ENCODE measurements at places on chromosomes 12 and 14.

DNA sequence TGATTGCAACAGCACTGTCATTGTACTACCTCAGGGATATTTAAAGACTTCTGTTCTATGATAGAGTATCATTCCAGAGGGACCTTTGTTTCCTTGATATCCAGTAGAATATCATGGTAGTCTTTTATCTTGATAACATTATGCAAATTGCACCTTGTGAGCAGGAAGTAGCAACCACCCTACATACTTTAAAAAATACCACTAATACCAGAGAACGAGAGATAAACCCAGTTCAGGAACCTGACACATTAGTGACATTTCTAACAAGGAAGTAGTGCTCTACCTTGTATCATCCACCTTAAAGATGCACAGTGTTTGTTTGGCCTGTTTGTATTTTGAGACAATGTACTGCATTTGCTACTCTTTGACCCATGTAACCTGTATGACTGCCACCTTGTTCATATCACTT, 8.8 kb upstream of the MAP4K5 start:
- DNase-seq = no peak

GRCh38 chr12:117485984-117486839, 124.8 kb upstream of the NOS1 start:
- no peak for DNase-seq

DNA sequence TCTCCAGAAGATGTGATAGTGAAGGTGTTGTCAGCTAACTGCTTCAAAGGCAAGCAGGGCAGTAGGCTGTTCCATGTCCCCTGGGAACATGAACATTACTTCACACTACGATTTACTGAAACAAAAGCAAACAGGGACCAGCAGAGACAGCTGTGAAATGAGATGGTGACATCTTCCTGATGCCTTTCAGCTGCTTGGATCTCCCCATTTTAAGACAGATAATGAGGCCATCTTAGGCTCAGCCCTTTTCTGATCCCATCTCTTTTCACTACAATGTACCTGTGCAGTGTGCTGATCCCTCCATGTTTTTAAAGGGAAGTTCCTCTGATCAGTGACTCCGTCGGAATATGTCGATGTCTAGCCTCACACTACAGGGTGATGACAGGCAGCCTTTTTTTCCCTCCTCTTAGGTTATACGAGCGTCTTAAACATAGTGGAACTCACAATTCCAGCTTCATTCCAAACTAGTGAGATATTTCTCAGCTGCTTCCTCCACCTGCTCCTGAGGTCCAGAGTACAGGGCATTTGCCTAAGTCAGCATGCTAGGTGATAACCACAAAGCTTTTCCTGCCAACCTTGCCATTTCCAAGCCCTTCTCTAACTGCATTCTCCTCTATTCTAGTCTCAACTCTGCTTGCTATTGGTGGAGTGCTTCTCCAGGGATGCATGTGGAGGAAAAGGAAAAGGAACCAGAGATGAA, 87.6 kb upstream of the EGLN3 start:
- peak; percentile 47 for DNase-seq

DNA sequence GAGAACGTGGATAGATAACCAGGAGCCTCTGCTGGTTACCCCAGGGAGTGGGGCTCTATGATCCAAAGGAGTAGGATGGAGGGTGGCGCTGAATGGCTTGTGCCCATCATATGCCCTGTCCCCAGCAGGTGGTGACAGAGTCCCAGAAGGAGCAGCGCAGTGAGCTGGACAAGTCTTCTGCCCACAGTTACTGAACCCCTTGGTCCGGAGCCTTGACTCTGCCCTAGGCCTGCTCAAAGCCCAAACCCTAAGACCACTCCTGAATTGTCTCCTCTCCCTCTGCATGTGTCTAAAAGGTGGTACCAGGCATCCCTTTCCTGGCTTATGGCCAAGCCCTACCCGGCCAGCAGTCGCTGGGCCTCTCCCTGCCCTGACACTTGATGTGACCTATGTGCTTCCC, 3.2 kb downstream of the PRPH start:
- no peak for DNase-seq

GRCh38 chr14:82689948-82690347, 1156.3 kb upstream of the SEL1L start:
- no peak for DNase-seq

GRCh38 chr12:81207173-81207572, 129.3 kb downstream of the ACSS3 start:
- DNase-seq = no peak

GRCh38 chr12:119171291-119171690, 7.4 kb upstream of the HSPB8 start:
- no peak for DNase-seq

GRCh38 chr14:96213871-96214465, 9.3 kb downstream of the BDKRB2 start:
- no peak for DNase-seq

GRCh38 chr14:72616811-72617210, 277.1 kb downstream of the DPF3 start:
- no peak for DNase-seq

GRCh38 chr12:103279444-103279843, 216.3 kb downstream of the C12orf42 start:
- DNase-seq = no peak

DNA sequence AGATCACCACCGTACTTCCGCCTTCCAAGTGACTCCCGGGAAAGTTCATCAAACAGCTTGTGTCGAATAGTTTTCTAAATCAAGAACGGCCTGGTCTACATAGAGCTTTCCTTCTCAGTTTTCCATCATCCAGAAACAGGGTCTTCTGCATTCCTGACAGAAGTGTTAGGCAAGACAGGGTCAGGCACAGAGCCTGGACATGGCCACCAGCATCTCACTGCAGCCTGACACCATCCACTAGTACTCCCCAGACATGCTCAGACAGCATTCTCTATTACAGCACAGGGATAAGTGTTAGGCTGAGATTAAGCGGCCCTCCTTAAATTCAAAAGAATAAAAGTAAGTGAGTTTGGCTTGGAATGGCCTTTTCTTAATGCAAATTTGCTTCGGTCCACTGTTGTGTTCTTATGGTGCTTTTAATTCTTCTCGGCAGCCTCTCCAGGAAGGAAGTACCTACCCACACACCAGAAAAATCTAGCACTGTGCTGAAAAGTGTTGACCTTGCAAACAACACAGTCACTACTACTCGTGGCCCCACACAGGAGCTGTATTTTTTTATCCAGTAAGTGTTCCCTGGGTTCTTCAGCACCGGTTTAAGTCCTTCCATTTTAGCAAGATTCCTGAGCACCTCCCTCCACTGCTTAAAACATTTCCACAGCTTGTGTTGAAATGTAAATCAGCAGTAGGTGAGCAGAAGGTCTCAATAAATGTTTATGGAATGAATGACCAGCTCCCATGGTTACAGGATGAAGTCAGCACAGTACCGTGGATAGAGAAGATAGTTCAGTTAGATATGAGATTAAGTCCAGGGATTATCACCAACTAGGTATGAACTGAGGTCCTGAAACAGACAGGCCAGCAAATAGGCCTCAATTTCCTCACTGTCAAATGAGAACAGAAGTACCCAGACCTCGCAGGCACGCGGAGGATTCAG, 44.1 kb downstream of the SETD3 start:
- no peak for DNase-seq

- no peak for DNase-seq
Observed at GRCh38 chr14:31138301-31138700, 69.3 kb downstream of the HECTD1 start.

- peak; percentile 66 for DNase-seq
Observed at GRCh38 chr12:56151672-56152131, 685 bp upstream of the MYL6B start.

- peak; percentile 61 for DNase-seq
Observed at GRCh38 chr12:23055004-23055403, 430.0 kb downstream of the ETNK1 start.

- DNase-seq = no peak
Observed at GRCh38 chr14:49994951-49995561, 102.2 kb downstream of the ARF6 start.

DNA sequence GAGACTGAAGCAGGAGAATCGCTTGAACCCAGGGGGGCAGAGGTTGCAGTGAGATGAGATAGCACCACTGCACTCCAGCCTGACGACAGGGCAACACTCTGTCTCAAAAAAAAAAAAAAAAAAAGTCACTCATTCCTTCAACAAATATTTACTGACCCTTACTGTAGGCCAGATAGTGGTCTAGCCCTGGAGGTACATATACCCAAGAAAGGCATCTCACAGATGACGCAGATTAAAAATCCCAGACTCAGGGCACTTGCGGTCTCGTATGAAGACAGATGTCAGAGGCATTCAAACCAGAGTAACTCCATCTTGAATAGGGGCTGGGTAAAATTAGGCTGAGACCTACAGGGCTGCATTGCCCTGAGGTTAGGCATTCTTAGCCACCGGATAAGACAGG, 44.8 kb downstream of the CLMN start:
- no peak for DNase-seq

DNA sequence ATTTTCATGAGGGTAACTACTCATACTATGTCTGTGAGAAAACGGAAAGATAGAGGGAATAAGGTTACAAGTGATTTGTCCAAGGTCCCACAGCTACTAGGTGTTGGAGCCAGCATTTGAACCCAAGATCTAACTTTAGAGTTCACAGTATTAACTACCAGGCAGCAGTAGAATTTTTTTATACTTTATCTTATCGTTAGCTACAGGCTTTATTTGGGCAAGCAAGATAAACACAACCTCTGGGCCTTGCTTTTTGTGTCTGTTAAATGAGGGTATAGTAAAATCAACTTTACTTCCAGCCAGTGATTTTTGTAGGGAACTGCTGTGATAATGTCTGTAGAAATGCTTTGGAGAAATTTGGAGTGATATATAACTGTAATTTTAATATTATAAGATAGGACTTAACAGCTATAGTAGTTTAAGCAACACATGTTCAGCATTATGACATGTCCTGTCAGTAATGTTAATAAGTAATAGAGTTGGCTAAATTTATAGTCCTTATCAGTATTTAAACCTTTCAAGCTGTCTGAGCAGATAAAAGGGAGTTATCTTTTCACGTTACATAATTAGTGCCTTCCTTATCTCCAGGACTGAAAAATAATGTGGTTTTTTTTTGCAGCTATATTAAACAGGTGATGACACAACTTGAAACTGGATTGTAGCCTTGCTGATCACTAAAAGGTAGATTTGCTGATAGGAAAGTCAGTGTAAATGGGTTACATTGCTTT, 12.8 kb downstream of the LEMD3 start:
- no peak for DNase-seq

DNA sequence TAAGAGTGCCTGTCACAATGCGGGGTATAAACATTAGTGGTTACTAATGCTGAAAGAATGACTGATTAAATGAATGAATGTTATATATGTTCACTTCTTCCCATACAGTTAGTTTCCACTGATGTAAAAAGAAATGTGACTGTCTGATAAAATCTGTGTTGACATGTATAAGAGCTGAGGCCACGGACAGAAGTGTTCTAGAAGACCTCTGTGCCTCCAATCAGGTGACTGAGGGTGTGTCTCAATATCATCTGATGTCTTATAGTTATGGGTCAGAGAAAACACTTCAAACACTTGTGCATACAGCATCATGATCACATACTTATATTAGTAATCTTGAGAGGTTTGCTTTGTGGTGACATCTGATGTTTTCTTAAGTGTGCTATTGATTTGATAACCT, 183.4 kb downstream of the TTC7B start:
- no peak for DNase-seq

GRCh38 chr14:75016815-75017214, 14.1 kb downstream of the EIF2B2 start:
- DNase-seq = no peak

DNA sequence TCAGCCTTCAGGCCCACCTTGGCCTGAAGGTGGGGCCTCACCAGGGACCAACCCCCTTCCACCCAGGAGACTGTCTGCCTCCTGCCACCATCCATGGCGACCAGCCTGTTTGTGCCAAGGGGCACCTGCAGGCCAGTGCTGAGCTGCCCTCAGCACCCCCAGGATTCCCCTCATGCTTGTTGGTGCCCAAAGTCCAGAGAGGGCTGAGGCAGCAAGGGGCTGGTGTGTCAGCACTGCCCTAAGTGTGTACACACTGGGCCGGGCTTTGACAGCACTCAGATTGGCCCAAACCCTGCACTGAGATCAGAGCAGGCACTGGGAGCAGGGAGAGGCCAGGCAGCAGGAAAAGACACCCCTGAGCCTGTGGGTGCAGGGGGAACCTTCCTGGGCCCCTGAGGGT, 18.6 kb downstream of the SYNJ2BP start:
- DNase-seq = no peak

DNA sequence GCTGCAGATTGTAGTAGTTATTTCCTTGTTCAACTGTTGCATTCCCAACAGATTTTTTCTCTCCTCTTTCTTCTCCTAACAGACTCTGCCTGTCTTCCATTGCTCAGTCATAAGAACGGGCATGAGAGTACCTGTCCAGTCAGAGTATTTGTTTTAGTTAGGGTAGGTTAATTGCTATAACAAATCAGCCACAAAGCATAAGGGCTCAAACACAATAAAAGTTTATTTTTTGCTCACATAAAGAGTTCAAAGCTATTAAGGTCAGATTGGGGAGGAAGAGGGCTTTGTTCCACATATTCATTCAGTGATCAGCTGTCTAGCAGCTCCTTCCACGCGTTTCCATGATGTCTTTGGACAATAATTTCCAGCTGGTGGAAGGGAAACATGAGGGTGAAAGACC, 92.8 kb upstream of the PLXNC1 start:
- no peak for DNase-seq

DNA sequence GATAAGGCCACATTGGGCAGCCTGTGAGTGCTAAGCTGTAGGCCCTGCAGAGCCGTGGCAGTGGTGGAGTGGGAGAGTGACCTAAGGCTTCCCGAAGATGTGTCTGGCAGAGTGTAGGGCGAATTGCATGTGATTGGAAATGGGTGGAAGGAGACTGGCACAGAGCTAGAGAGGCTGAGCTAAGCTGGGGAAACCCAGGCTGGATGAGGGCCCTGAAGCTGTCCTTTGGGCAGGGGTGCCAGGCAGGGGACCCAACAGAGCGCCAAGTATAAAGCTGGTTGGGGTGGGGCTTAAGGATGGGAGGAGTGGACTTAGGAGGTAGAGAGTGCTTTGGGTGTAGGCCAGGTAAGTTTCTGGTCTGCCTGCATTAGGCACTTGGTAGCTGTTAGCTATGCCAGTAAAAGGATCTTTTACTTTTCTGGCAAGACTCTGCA, 47.9 kb downstream of the WDR20 start:
- DNase-seq = no peak

DNA sequence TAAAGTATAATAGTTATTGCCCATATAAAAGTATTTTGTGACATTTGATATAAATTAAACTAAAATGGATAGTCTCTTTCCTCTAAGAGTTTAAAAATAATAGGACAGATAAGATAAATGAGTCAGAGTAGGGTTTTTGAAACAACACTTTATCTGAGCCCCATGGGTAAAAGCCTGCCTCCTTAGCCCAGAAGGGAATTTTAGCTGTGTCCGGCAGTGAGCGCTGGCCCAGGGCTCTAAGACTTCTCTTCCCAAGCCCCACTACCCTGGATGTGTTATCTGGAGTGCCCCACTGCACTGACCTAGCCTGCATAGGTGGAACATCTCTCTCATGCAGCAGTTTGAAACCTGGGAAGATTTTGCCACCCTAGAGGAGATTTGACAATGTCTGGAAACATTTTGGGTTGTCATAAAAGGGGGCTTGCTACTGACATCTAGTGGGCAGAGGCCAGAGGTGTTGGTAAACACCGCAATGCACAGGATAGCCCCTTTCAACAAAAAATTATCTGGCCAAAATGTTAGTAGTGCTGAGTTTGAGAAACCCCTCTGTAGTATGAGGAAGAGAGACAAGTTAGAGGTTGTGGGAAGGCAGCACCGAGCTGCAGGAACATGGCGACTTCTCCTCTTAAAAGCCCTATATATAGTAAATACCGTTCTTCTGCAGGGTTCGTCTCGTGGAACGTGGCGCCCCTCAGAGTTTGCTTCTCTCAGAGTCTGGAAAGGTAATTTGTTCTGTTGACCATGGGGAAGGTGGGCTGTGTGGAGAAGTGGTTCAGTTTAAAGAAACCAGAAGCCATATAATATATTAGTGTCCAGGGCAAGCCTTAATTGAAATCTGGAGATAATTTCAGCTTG, 29.3 kb upstream of the ATF1 start:
- peak; percentile 51 for DNase-seq

Data from urothelium cell line (cell line).